ENCODE measurements at places on chromosomes 16 and 17. TPM values are rescaled to one million over a fixed set of nuclear protein-coding genes. Genes with fewer than 3 reads are reported as not detected.

Gene EXOC3L1
- polyA plus RNA-seq: 0.28 TPM

Gene KRTAP1-5
- polyA plus RNA-seq: 134 TPM

Gene C17orf50
- not detected for polyA plus RNA-seq

Gene TNFRSF17
- polyA plus RNA-seq: not detected

Gene CHST4
- not detected for polyA plus RNA-seq

Gene TPSG1
- polyA plus RNA-seq: not detected

DNA sequence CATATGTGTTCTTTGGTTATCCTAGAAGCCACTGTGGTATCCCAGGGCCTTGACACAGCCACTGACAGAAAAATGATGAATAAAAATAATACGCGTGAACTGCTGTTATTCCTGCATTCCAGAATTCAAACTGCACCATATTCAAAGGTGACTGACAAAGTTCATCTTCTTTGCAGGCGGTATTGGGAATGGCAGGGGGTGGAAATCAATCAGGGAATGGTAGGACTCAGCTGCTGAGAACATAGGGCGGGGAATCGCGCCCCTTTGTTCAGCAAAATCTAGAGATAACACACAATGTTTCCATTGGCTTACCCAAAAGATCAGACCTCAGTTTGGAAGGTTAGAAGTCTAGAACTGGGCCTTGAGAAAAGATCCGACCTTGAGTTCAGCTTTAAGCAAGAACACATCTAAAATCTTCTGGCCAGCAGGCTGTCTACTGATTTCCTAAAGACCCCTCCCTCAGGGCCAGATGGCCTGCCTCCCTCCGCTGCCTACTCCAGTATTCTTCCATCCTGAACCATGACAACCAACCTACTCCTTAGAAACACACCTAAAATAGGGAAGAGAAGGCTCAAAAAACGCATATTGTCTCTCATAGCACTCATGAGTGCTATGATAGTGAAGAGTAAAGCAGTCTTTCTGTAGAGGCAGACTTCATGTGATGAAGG is 34.1 kb downstream of the CDK5R1 start:
- no peak for DNase-seq

DNA sequence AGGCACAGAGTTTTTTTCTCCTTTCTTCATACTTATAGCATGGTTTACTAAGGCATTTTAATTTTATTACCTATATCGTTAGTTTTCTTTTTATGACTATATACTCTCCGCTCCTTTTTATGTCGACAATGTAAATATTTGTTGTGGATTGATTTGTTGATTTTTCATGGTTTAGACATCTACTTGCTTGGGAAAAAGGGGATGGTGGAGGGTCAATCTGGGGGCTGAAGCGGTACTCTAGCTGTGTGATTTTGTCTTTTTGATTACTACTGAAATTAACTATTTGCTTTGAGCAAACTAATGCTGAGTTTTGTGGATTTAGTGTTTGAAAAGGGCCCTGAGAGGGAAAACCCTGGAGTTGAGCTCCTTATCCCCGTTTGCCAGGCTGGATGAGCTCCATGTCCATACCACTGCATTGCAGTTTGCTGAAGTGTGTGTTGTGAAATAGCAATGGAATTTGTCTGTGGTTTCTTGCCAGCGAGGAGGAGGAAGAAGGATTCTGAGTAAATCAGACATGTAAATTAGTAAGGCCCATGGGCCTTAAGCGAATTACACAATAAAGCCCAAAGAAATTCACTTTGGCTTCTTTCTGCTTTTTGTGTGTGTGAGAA is 72.0 kb downstream of the FTO start:
- DNase-seq: peak; percentile 94

GRCh38 chr17:16480995-16481394 is 11.0 kb downstream of the LRRC75A start:
- DNase-seq: no peak

DNA sequence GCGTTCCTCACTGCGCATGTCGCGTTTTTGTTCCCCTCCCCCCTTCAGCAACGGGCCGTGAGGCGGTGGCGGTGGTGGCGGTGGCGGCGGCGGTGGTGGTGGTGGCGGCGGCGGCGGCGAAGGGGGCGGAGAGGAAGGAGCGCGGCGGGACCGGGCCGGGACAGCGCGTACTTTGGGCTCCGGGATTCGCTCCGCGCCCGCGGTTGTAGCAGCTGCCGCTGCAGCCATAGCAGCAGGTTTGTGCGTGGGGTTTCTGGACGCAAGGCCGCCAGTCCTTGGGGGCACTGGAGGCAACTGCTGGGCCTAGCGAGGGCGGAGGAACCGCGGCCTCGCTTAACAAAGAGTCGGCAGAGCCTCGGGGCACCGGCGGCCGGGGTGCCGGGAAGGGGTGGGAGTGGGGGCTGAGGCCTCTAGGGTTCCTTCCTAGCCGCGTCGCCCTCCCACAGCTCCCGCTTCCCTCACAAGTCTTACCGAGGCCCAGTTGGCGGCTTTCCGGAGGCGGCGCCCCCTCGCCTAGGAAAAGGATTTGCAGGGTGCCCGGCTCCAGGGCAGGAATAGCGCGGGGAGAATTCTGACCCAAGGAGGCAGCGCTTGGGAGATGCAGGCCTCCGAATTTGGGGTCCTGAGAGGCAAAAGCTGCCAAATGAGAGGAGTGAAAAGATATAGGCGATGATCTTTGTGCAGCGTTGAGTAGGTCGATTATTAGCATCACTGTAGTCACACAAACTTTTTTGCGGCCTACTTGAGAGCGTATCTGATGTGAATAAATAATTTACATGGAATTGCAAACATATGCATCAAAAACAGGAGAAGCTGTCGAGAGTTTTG is at the start of gene DDX42:
Gene DDX42, plus strand, starts transcription at position 30 of the 828 bp plus-strand sequence. CDS start 12,880 bp downstream, outside the sequence.
- peak; percentile 79 for DNase-seq

GRCh38 chr16:16148755-16149154 is 74.5 kb downstream of the ABCC6 start:
- DNase-seq: no peak

GRCh38 chr17:13010959-13011358 is 6.9 kb downstream of the ELAC2 start:
- no peak for DNase-seq

DNA sequence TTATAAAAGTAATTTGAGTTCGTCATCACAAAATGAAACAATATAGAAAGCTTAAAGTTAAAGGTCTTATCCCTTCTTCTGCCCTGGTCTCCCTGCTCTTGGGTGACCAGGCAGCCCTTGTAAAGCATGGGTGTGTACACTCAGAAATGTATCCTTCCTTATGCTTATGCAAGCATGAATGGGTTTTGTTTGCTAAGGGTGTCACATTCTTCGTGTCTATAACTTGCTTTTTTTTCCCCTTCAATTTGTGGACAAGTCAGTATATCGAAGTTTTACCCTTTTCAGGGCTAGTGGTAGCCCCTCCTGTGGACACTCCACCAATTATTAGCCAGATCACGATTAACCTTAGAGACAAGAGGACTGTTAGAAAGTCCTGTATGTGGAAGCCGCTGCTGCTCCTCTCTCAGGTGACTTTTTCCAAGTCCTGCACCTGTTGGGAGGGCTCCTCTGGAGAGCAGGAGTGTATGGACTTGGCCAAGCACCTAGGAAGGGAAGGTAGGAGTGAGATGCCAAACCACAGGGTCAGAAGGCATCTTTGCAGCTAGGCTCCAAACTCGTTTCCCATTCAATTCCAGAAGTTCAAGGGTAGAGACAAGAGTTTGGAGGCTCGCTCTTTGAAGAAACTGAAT is 50.9 kb downstream of the LDHD start:
- no peak for DNase-seq

- no peak for DNase-seq
These were observed 111.7 kb downstream of the ABCA8 start for GRCh38 chr17:68843522-68843921.

DNA sequence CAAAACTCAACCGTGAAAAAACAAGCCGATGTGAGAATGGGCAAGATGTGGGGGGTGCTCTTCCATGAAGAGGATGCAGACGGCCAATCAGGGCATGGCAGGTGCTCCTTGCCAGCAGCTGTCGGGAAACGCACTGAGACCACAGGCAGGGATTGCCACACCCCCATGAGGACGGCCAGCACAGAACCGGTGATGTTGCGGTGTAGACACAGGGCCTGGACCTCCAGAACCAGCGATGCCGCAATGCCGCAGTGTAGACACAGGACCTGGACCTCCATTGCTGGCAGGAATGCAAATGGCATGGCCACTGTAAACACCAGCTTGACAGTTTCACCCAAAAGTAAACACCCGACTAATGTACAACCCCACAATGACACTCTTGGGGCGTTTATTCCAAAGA is 164.9 kb downstream of the BANP start:
- DNase-seq: no peak

- DNase-seq: peak; percentile 83
These were observed 478.6 kb downstream of the SLC39A11 start for GRCh38 chr17:72613806-72614292.

DNA sequence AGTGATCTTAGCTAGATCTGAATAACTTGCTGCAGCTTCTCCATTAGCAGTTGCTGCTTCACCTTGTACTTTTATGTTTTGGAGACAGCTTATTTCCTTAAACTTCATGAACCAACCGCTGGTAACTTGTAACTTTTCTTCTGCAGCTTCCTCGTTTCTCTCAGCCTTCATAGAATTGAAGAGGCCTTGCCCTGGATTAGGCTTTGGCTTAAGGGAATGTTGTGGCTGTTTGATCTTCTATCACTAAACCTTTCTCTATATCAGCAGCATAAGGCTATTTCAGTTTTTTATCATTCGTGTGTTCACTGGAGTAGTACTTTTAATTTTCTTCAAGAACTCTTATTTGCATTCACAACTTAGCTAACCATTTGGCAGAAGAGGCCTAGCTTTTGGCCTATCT is 21.5 kb upstream of the TMEM92 start:
- no peak for DNase-seq

DNA sequence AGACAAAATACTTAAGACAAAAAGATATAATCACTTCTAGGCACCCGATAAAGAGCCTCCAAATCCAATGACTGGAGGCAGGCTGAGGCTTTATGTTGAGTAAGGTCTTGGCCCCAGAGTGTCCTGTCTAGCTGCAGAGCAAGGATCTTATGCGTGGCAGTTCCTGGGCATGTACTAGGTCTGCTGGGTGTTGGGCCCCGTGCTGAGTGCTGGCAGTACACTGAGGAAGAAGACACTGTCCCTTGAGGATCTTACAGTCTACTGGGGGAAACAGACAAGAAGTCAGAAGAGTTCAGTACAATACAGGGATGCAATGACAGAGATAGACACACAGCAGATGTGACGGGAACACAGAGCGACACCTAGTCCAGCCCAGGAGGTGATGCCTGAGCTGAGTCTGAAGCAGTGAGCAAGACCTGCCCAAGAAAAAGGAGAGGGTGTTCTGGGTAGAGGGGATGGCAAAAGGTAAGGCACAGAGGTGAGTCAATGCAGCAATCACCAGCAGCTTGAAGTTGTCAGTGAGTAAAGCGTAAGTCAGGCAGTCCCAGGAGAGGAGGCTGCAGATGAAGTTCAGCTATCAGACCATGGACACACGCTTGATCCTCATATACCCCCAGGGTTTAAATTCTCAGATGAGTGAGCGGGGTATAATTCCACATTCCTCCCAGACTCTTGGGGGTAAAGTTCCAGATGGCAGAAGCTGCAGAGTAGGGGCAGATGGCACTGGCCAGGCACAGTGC is 18.1 kb downstream of the MAP3K14 start:
- DNase-seq: peak; percentile 64

GRCh38 chr17:62628831-62629555 is 1.5 kb downstream of the MRC2 start:
- peak; percentile 76 for DNase-seq

- DNase-seq: peak; percentile 61
These were observed 145.3 kb downstream of the IRF8 start for GRCh38 chr16:86044241-86044671.

- DNase-seq: no peak
These were observed 13.3 kb downstream of the SLC16A3 start for GRCh38 chr17:82241926-82242697.

DNA sequence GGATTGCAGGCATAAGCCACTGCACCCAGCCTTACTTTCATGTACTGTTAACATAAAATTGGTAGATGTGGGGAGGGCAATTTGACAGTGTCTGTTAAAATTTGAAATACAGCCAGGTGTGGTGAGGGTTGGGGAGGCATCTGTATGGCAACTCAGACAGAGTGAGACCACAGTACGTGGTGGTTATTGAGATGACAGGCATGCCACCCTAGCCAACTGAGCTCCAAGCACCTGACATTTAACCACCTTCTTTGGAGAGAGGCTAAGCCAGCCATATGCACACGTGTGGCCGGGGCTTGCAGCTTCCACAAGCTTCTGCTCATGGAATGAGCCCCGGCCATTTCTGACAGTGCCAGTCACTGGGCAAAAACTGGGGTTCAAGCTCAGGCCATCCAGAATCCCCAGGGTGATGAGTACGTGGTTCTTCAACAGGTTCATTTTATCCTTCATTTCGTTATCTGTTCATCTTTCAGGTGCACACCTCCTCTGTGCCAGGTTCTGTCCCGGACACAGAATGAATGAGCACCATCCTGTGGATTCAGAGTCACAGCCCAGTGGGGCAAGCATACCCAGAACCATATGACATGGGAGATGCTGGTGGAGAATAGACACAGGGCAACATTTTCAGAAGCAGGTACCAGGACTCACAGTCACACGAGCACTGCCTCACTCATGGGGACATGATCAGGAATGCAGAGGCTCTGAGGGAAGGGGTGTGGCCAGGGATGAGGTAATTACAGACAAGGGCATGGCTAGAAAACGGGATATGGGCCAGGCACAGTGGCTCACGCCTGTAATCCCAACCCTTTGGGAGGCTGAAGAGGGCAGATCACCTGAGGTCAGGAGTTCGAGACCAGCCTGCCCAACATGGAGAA is 36.2 kb downstream of the C16orf82 start:
- no peak for DNase-seq

GRCh38 chr17:31085563-31085962 is 9.2 kb upstream of the NF1 start:
- peak; percentile 86 for DNase-seq

DNA sequence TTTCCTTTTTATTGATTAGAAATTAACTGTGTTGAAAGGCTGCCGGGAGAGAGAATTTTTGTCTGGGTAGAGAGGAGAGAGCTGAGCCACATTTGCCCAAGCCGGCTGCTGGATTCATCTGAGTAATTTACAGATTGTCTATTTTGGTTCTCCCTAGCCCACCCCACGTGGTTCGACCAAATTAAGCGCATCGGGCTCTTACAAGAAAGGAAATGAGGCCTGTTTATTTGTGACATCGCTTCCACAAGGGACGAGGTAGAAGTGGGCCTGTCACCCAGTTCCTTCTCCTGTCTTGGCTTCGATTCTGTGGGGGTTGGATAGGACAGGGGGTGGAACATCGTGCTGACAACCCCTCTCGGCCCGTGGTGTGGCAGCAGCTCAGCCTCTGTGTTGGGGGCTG is 42.9 kb downstream of the SYT17 start:
- no peak for DNase-seq

DNA sequence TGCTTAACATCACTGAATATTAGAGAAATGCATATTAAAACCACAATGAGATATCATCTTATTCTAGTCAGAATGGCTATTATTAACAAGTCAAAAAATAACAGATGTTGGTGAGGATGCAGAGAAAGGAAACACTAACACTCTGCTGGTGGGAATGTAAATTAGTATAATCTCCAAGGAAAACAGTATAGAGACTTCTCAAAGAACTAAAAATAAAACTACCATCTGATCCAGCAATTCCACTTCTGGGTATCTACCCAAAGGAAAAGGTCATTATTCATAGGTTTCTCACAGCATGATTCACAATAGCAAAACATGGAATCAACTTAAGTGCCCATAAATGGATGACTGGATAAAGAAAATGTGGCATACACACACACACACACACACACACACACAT is 166.4 kb downstream of the CEP112 start:
- no peak for DNase-seq

Measured in GM23248 (cell line).